ENCODE measurements at places on chromosomes 4 and X.

- peak; percentile 34 for DNase-seq
These were observed 49.5 kb downstream of the STX18 start for GRCh38 chr4:4492161-4492847.

DNA sequence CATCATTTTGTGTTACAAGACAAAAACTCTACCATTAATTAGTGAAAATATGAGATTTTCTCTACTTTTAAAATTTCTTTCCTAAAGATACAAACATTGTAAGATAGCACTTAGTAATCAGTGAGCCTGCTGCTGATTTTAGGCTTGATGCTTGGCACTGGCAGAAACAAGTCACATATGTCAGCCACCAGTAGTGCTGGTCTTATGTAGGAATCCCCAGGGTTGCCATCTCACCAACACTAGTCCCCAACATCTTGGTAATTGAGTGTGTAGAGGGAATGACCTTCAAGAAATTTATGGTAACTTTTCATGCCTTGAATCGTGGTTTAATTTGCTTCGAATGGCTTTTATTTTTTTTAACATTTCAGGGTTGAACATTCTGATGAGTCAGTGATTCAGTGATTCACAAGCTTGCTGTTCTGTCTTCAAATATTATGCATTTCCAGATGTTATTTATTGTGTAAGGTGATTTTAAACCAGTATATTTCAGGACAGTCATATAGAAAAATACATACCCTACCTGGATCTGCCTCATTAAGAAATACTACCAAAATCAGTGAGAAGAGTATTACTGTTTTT, 11.9 kb downstream of the EXOC1 start:
- peak; percentile 49 for DNase-seq

- DNase-seq: peak; percentile 39
These were observed 259.2 kb downstream of the GPC3 start for GRCh38 chrX:133726211-133726630.

DNA sequence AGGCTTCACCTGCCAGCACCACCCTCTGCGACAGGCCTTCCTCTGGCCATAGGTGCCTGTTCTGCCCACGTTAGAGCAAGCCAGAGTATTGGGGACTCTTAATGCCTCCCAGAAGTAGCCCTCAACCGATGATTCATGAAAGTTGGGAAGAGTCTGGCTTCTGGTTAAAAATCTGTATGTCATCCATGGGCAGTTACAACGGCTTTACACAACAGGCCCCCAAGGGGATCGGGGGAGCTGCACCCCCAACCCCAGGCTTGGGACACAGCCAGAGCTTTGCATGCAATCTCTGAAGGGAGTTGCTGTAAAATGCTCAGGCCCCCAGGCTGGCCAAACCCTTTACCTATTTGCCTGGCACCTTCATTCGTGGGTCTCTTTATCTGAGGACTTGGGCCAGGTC, 5.4 kb upstream of the CYTL1 start:
- peak; percentile 20 for DNase-seq

DNA sequence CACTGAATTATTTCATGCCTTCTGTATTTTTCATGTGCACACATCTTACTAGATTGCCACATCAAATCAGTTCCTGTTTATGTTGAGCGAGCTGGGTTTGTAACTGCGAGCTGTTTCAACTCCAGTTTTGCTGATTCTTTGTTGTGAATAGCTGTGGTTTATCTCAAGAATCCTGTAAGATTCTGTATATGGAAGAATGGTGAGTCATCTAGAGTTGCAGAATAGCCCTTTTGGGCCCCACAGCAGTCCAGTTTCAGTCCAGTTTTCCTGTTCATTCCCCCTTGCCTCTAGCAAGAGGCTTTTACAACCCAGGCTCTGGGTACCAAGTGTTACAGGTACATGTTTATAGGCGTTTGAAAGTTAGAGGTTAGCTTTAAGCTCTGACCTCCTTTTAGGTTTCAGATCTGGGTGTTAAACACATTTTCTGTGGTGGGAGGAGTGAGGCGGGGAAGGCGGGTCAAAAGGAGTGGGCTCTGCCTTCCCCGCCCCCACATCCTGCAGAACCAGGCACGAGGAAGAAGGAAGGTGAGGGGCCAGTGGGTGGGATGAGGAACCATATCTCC, 32.7 kb downstream of the TBC1D14 start:
- peak; percentile 91 for DNase-seq

- DNase-seq: peak; percentile 11
These were observed 359.3 kb downstream of the GRXCR1 start for GRCh38 chr4:43251841-43252240.

DNA sequence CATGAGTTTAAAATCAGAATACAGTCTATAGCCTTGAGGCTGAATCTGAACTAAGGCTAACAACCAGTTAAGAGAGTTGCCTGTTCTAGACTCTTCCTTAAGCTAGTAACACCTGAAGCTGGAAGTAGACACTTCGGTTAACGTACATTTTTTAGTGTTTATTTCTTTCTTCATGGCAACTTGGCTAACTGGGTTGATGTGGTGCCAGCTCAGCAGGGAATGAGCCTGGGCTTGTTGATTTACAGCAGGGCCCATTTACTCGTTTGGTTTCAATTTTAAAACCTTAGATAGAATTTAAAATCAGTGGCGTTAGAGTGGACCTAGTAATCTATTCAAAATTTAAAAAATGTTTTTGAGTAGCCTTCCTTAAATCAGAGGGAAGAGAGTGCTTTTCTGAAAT, 137.6 kb upstream of the ESX1 start:
- DNase-seq: no peak

DNA sequence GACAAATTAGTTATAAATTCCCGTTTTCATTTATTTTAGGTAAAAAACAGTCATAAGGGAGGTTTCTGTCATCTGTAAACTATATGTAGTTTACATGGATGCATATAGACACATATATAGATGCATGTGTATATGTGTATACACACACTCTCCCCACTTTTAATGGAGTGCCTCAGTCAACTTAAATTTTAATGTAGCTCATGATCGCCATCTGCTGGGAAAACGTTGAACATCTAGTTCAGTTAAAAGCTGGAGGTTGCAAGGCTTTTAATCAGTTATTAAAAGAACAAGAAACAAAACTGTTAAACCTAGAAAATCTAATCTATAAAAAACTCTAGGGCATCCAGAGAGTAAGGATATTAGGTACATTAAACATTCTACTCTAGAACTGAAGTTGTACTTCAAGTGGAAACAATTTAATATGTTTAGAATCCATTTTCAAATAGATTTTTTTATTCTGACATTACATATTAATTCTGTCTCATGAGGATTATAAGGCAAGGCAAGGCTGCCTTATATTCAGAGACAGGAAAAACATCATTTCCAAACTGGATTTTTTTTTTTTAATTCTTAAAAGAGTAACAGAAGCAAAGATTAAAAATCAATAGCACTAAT, 122.6 kb downstream of the SHISA3 start:
- DNase-seq: peak; percentile 23

DNA sequence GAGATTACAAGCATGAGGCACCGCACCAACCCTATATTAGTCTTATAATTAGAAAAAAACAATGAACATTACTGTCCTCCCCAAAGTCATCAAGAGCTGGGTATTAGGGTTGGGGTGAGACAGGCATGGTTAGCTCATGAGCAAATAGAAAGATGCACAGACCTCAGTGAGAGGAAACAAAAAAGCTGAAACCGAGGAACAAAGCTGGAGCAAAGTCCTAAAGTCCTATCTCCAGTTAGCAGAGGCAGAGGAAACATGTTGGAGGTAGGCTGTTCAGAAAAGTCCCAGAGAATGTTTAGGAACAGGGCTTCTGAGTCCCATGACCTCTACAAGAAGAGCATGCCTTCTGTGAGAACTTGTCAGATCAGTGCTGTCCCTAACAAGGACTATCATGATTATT, 4.6 kb upstream of the PCYT1B start:
- DNase-seq: no peak

GRCh38 chrX:40933132-40933705, 152.0 kb upstream of the USP9X start:
- DNase-seq: no peak

DNA sequence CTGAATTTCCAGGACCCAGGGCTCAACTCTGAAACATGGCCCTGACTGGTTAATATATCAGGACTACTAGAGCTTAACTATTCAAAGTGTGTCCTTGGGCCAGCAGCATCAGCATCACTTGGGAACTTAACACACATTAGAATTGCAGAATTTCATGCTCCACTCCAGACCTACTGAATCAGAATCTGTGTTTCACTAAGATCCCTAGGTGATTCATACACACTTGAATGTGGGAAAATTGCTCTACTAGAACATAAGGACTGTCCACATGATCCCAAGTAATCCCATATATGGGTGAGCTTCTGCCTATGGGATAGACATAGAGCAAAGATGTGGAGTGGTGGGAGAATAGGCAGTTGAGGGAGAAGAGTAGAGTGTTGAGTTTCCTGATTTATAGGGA, 192.5 kb upstream of the CLNK start:
- DNase-seq: no peak

GRCh38 chrX:43728966-43729365, 72.9 kb downstream of the MAOA start:
- no peak for DNase-seq

DNA sequence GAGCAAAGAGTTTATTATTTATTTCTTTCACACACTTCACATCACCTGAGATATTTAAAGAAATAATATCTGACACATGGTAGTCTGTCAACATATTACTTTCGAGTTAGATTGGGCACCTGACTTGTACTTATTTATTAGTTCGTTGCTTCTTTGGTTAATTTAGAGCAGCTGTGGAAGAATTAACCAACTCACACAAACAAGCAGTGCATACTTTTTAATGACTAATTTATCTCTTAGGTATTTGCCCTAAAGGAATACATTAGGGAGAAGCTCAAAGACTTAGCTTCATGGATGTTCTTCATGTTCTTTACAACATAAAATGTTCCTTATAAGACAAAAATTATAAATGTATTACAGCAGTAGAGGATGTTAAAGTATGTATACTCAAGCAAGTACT, 242.9 kb downstream of the ARHGAP24 start:
- DNase-seq: peak; percentile 23

- DNase-seq: peak; percentile 67
These were observed 93.4 kb downstream of the NHSL2 start for GRCh38 chrX:72003811-72004750.

GRCh38 chr4:149886786-149887490, 71.3 kb upstream of the IQCM start:
- no peak for DNase-seq

- peak; percentile 29 for DNase-seq
These were observed 20.7 kb downstream of the PCGF3 start for GRCh38 chr4:726235-726787.

DNA sequence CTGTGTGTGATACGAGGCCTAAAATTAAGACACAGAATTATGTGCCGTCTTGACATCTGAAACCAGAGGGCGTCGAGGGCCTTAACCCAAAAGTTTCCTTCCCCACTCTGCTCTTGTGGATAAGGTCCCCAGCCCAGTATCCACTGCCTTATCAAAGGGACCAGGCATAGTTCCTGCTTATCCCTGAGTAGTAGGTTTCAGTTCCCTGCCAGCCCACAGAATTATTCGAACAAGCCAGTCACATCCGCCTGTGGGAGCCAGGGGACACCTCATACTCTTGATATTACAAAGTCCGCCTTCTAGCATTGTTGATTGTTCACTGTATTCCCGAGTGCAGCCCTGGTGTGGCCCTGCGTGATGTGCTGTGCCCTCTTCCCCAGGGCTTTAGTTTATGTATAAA, 5.4 kb upstream of the MMRN1 start:
- no peak for DNase-seq
